ENCODE measurements at places on chromosomes 2 and 18. TPM values are rescaled to one million over a fixed set of nuclear protein-coding genes. Genes with fewer than 3 reads are reported as not detected.

Gene KCMF1
- 83.4 TPM for total RNA-seq

Gene CEBPZ
- 95.4 TPM for total RNA-seq

Gene STRN
- 36.8 TPM for total RNA-seq

Gene TCF23
- not detected for total RNA-seq

GRCh38 chr2:120734930-120735651 lies 577 bp upstream of the GLI2 start:
- peak overlapping the region; percentile 39 for H3K4me3 ChIP-seq
- H3K27me3 ChIP-seq = 0 out of 2 replicates have a peak, but pooled peaks cover 3% of the 10 kb centered on the region
- peaks cover 3% of the 10 kb centered on the region for H3K4me1 ChIP-seq

- DNase-seq = no peak
- H3K4me1 ChIP-seq = no peaks in the 10 kb centered on the region
- no peak overlapping the region for H3K4me3 ChIP-seq
- no peak overlapping the region for H3K27ac ChIP-seq
- H3K27me3 ChIP-seq = no peaks in the 10 kb centered on the region
Measured at GRCh38 chr18:48250918-48251317, 158.3 kb downstream of the ZBTB7C start.

DNA sequence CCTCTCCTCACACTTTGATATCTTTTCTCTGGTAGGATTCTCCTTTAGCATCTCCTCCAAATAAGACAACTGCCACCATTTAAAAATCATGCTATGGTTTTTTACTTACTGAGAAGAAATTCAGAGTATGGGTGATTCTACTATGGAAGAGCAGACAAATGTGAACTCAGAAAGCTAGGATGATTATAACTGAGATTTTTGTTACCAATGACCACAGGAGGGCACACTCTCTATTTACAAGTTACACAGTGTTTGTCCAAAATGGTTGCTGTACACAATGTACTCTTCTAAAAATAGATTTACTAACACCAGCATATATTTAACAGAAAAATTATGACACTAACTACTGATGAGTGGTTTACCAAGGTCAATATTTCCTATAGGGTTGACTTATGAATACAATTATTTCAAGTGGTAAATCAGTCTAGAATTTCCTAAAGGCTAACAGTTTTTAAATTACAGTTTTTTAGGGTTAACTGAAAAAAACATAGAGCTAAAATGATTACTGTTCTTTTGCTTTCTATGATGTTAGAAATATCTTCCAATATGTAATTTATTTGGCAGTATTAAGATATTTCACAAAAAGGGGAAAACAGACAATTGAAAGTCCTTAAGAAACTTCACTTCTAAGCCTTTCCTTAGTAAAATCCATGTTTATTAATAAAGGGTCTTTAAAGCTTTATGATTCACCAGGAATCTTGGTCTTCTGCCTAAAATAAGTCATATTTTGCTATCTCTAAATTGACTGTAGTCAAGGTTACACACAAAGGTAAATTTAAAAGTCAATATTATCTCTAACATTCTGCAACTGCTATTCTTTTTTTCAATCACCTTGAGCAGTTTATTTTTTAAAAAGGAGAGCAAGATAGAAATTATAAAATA lies 57.2 kb downstream of the MAP4K3 start:
- no peak overlapping the region for H3K4me3 ChIP-seq
- H3K27ac ChIP-seq = no peak overlapping the region
- no peak for DNase-seq
- no peaks in the 10 kb centered on the region for H3K27me3 ChIP-seq
- H3K4me1 ChIP-seq = 0 out of 2 replicates have a peak, but pooled peaks cover 4% of the 10 kb centered on the region

DNA sequence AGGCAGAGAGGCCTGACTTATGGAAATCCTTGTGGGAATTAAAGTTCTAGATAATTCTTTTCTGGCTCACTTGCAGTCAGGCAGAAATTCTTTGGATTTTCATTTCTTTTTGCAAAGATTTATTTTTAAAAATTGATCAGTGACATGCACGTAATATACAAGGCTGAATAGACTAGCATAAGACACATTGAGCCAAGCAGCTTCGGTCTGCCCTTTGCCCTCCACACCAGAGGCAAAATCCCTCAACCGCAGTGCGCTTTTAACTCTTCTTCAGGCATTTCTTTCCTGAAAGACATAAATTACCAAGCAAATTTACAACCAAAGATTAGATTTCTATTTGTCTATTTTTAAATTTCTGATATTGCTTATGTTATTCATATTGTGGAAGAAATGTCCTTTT lies 227.9 kb downstream of the LOXHD1 start:
- H3K27ac ChIP-seq = no peak overlapping the region
- DNase-seq = no peak
- no peak overlapping the region for H3K4me3 ChIP-seq
- no peaks in the 10 kb centered on the region for H3K4me1 ChIP-seq
- H3K27me3 ChIP-seq = no peaks in the 10 kb centered on the region
- H3K36me3 ChIP-seq = no peaks in the 10 kb centered on the region

DNA sequence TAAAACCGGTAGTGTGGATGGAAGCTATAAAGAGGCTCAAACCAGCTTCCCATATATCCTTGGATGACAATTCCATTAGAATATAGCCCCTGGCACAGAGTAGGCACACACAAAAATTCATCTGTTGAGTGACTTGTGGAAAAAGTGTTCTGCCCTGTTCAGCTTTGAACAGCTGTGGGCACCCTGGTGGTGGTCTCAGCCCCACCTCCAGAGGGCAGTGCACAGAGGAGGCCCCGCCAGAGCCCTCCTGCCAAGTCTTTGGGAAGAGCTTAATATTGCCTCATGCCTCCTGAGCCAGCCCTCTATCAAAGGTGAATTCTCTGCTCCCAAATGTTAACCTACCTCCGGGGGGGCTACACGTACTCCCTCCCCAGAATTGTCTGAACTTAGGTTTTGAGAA lies 30.4 kb downstream of the EPAS1 start:
- H3K27me3 ChIP-seq = no peaks in the 10 kb centered on the region
- no peak overlapping the region for H3K27ac ChIP-seq
- no peak for DNase-seq
- H3K4me1 ChIP-seq = peaks cover 59% of the 10 kb centered on the region
- H3K4me3 ChIP-seq = no peak overlapping the region

GRCh38 chr2:110863726-110864125 lies 131.4 kb downstream of the ACOXL start:
- H3K27ac ChIP-seq = no peak overlapping the region
- no peaks in the 10 kb centered on the region for H3K36me3 ChIP-seq
- H3K27me3 ChIP-seq = no peaks in the 10 kb centered on the region
- no peaks in the 10 kb centered on the region for H3K4me1 ChIP-seq

DNA sequence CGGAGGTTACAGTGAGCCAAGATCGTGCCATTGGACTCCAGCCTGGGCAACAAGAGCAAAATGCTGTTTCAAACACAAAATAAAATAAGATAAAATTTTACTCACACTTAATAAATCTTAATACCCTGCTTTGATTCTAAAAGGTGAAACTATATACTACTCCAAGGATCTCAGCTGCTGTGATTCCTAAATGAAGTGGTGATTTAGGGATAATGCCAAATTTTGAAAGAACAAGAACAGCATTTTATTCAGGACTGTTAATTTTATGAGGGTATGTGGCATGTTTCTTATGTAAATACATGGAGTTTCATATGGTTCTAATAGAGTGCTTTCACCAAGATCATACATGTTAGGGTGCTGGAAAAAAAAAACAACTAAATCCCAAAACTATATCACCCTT lies 199.7 kb upstream of the PID1 start:
- no peaks in the 10 kb centered on the region for H3K27me3 ChIP-seq
- DNase-seq = no peak
- no peaks in the 10 kb centered on the region for H3K4me1 ChIP-seq
- H3K36me3 ChIP-seq = no peaks in the 10 kb centered on the region
- H3K4me3 ChIP-seq = no peak overlapping the region
- no peak overlapping the region for H3K27ac ChIP-seq

DNA sequence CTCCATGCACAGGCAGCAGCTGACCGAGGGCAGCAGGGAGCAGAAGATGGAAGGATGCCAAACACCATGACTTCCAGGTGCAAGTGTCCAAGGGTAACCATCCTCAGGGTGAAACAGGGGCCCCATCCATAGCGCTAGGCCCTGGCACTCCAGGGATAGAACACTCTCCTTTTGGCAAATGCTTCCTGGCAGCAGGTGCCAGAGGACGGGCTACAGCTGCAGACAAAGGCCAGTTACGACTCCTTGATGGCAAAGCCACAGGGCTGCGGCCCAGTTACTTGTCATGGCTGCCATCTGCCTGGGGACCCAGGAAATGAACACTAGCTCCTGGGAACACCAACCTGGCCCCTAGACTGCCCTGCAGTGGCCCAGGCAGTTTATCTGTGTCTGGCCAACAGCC lies 178.8 kb downstream of the TMEM163 start:
- H3K4me3 ChIP-seq = no peak overlapping the region
- no peak for DNase-seq
- H3K36me3 ChIP-seq = no peaks in the 10 kb centered on the region
- no peak overlapping the region for H3K27ac ChIP-seq
- no peaks in the 10 kb centered on the region for H3K27me3 ChIP-seq

DNA sequence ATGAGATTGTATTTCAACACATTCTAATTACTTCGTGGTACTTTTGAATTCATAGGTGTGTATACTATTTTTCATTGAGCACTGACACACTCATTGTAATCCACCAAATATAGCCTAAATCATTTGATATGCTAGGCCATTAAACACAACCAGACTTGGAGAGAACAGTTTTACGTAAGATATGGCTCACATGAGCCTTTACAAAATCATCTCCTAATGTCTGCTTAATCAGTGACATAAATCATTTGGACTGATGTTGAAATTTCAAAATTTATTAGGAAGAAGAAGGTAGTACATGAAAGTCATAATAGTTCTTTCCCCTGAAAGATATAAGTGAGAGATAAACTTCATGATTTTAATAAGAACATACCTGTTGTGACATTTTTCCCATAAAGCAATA lies 550.2 kb upstream of the LINC00305 start:
- DNase-seq = no peak
- no peaks in the 10 kb centered on the region for H3K27me3 ChIP-seq
- H3K4me3 ChIP-seq = no peak overlapping the region
- no peaks in the 10 kb centered on the region for H3K36me3 ChIP-seq
- H3K4me1 ChIP-seq = no peaks in the 10 kb centered on the region
- H3K27ac ChIP-seq = no peak overlapping the region

GRCh38 chr18:7987284-7987976 lies 420.3 kb downstream of the PTPRM start:
- H3K4me3 ChIP-seq = no peak overlapping the region
- no peak for DNase-seq
- H3K27me3 ChIP-seq = no peaks in the 10 kb centered on the region
- H3K27ac ChIP-seq = no peak overlapping the region
- peaks cover 8% of the 10 kb centered on the region for H3K4me1 ChIP-seq

DNA sequence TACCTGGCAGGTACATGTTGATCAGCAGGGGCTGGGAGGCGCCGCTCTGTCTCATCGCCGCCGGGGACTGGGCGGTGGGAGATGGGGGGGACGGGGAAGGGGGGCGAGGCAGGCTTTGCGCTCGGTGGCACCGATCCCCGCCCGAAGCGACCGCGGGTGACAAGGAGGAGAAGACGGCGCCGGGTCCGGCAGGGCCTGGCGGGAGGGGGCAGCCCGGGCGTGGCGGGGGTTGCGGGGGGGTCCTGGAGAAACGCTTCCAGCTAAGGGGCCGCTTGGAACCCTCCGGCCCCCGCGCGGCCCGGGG lies at the start of gene FEV:
TSS of gene FEV (minus strand) at position 164 of the 304 bp plus-strand sequence. CDS start at position 55, 109 bp downstream.
- no peak within 1 kb of the TSS for H3K4me3 ChIP-seq
- peaks cover 14% of the 10 kb centered on the region for H3K4me1 ChIP-seq

GRCh38 chr2:29115797-29116781 lies 874 bp downstream of the CLIP4 start:
- DNase-seq = no peak
- no peaks in the 10 kb centered on the region for H3K36me3 ChIP-seq
- H3K4me1 ChIP-seq = peaks cover 8% of the 10 kb centered on the region
- no peaks in the 10 kb centered on the region for H3K27me3 ChIP-seq
- no peak overlapping the region for H3K27ac ChIP-seq

DNA sequence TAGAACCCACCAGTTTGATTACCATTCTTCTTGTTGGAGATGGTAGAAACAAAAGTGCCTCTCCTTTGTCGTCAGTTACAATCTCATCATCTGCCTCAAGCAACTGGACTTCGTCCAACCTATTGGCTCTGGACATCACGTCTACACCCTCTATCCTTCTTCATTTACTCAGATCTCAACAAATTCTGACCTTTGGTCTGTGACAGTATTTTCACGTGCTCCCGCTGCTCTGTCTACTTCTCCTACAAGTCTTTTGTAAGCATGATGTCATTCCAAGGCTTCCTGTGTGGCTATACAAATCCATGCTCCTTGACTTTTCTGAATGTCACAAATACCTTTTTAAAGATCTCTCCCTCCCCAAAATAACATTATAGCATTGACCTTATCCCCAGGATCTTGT lies 43.0 kb upstream of the PID1 start:
- H3K27ac ChIP-seq = no peak overlapping the region
- no peak for DNase-seq
- no peaks in the 10 kb centered on the region for H3K27me3 ChIP-seq
- no peaks in the 10 kb centered on the region for H3K4me1 ChIP-seq
- no peak overlapping the region for H3K4me3 ChIP-seq

DNA sequence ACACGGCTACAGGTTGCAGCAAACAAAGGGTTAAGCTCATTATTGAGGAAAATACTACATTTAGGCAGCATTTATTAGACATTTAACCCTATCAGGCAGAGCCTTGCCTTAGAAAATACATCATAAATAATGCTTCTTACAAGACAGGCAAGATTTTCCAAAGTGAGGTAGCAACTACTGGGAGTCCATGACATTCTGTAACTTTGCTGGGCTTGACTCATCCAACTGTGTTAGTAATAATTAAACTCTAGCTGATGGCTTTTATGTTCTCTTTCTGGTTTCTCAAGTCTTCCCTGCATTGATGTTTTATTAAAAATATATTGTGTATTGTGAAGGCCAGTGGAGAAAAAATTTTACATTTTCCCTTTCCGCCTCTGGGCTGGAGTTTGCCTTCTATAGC lies 291.3 kb downstream of the AFF3 start:
- no peak for DNase-seq
- H3K27ac ChIP-seq = no peak overlapping the region
- no peaks in the 10 kb centered on the region for H3K4me1 ChIP-seq
- no peaks in the 10 kb centered on the region for H3K36me3 ChIP-seq
- H3K27me3 ChIP-seq = no peaks in the 10 kb centered on the region
